ENCODE measurements at places on chromosomes 3 and 15.
A peak's percentile ranks its signal among the peaks of the same experiment; 100 is the strongest.

DNA sequence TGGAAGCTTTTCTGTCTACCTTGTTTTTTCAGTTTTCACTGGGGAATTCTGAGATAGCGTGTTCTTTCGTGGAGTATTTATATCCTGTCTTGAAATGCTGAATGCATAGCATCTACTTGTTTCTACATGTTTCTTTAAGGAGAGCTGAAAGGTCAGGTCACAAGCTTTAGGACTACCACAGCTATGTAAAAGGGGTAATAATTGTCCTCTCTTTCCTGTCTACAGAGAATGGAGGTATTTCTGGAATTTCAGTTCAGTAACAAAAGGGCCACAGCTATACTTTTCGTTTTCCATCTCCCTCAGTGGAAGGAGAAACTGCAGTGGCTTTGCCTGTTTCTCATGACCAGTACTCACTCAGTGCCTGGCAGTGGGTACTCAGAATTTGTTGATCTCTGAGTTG, 4.7 kb downstream of the INAFM2 start:
- DNase-seq: no peak

DNA sequence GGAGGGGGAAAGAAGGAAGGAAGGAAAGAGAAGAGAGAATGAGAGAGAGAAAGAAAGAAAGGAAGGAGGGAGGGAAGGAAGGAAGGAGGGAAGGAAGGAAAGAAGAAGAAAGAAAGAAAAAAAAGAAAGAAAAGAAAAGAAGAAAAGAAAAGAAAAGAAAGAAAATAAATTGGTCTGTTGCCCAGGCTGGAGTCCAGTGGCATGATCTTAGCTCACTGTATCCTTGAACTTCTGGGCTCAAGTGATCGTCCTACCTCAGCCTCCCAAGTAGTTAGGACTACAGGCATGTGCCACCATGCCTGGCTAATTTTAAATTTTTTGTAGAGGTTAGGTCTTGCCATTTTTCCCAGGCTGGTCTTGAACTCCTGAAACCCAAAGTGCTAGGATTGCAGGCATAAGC, 11.6 kb upstream of the RNF7 start:
- DNase-seq: no peak

- DNase-seq: no peak
Measured at GRCh38 chr3:101729586-101729985, 5.2 kb downstream of the CEP97 start.

- DNase-seq: no peak
Measured at GRCh38 chr3:112681822-112682325, 40.9 kb upstream of the CCDC80 start.

DNA sequence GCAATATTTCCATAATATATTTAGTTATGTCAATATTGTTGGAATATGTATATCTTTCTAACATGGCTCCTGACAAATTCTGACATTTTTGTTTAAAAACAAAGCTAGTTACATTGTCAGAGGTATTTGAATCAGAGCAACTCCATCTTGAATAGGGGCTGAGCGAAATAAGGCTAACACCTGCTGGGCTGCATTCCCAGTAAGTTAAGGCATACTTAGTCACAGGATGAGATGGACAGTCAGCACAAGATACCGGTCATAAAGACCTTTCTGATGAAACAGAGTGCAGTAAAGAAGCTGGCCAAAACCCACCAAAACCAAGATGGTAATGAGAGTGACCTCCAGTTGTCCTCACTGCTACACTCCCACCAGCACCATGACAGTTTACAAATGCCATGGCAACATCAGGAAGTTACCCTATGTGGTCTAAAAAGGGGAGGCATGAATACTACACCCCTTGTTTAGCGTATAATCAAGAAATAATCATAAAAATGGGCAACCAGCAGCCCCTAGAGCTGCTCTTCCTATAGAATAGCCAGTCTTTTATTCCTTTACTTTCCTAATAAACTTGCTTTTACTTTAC, 30.4 kb downstream of the RPL22L1 start:
- no peak for DNase-seq

- DNase-seq: no peak
Measured at GRCh38 chr3:12925648-12926047, 84.3 kb upstream of the RPL32 start.

- peak; percentile 26 for DNase-seq
Measured at GRCh38 chr15:73631915-73632669, 1.1 kb downstream of the NPTN start.

DNA sequence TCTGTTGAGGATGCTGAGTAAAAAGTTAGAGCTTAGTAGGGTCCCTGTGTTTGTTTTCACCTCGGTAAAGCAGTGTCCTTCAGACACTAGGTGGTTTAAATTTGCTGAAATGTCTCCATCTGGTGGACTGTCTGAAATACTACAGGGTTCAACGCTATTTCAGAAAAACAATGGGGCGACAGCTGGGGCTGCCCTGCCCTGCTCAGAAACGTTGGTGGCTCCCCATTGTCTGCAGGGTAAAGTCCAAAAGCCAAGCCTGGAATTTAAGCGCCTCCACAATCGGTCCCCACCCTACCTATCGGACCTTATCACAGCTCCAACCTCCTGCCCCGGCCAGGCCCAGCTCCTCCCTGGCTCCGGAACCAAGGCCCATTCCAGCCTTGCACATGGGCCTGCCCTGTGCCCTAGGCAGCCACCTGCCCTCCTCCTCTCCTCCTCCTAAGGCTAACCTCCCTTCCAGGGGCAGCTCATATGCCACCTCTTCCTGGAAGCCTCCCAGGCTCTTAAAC, 4.3 kb upstream of the TSEN2 start:
- DNase-seq: peak; percentile 82

DNA sequence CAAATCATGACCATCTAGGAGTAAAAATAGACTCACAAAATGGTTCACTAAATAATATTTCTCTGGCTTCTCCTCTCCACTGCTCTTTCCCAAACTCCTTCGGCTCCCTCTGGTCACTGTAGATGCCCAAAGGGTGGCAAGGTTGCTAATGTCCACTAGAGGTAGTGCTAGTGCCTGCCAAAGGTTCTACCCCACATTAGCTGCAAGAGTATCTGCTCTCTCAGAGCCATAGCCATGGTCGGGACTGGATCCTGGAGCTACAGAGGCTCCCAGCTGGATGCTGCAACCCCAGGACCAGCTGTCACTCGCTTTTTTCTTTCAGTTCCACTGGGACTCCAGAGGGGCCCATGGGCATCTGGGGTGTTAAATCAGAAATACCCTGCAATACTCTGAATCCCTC, 8.5 kb downstream of the HTR3D start:
- DNase-seq: peak; percentile 34

DNA sequence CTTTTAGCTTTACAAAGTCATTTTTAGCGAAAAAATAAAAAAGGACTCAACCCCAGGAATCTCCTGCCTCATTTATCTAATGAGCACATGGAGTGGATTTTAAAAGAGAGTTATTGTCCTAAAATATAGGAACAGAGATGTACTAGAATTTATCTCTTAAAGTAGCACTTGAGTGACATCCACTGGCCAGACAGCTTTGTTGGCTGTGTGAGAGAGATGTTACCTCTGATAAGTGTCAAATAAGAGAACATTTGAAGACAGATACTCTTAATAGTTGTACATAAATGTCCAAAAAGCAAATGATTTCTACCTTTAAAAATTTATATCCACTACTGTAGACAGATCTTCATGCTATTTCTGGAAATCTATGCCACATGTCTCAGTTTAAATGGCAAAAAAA, 12.3 kb upstream of the MFSD1 start:
- no peak for DNase-seq

DNA sequence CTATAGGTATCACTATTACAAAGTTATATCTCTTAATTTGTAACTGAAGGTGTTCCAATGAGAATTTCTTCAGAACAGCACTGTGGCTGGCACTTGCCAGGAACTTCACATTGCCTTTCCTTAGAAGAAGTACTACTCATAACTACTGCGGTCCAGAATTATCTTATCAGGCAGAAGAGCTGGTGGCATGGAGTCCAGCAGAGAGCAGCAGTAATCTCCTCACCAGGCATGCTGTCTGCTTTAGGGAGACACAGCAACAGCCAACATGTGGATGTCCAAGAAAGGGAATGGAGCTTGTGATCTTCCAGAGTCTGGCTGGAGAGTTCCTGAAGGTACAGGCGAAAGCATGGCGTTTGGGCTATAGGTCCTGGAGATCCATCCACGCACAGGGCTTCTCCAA, 919.7 kb upstream of the NR2F2 start:
- no peak for DNase-seq

- DNase-seq: no peak
Measured at GRCh38 chr3:170219850-170220249, 2.4 kb upstream of the PRKCI start.

GRCh38 chr15:90869601-90870353, 1.4 kb downstream of the FURIN start:
- peak; percentile 73 for DNase-seq

DNA sequence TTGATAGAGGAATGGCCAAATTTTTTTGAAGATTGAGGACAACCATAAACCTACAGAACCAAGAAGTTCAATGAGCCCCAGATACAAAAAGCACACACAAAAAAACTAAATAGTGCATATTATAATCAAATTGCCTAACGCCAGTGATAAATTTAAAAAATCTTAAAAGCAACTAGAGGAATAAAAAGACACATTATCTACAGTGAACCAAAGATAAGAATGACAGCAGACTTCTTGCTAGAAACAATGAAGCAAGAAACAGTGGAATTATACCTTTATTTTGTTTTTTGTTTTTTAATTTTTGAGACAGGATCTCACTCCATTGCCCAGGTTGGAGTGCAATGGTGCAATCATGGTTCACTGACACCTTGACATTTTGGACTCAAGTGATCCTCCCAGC, 9.9 kb upstream of the SAMD7 start:
- no peak for DNase-seq

DNA sequence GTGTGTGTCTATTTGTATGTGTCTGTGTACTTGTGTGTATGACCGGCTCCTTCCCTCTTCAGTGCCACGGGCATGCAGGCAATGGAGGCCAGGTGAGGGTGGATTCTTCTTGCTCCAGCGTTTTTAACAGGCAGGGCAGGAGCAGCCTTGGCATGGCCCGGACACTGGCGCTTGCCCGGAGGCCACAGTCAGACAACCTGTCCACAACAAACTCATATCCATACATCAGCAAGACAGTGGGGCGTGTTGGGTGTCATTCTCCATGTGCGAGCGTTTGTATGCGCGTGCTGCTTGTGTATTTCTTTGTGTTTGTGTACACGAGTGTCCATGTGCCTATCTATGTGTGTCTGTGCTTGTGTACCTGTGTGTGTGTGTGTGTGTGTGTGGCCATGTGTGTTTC, 29.8 kb downstream of the PTH1R start:
- no peak for DNase-seq

GRCh38 chr3:23442598-23443383, 239.7 kb downstream of the UBE2E2 start:
- no peak for DNase-seq

Measured in A549 (cell line).